Fibroblast of skin of back (primary cell): ENCODE measurements at places on chromosomes 7 and 10.

DNA sequence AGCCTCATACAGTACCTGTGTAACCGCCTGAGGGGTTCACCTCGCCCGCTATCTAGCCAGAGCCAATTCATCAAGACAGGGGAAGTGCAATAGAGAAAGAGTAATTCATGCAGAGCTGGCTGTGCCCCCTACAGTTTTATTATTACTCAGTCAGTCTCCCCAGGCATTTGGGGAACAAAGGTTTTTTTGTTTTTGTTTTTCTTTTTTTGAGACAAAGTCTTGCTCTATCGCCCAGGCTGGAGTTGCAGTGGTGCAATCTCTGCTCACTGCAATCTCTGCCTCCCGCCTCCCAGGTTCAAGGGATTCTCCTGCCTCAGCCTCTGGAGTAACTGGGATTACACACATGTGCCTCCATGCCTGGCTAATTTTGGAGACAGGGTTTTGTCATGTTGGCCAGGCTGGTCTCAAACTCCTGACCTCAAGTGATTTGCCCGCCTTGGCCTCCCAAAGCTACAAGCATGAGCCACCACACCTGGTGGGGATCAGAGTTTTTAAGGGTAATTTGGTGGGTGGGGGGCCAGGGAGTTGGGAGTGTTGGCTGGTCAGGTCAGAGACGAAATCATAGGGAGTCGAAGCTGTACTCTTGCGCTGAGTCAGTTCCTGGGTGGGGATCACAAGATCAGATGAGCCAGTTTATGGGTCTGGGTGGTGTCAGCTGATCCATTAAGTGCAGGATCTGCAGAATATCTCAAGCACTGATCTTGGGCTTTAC lies 116.5 kb downstream of the MARCHF5 start:
- no peak for DNase-seq

DNA sequence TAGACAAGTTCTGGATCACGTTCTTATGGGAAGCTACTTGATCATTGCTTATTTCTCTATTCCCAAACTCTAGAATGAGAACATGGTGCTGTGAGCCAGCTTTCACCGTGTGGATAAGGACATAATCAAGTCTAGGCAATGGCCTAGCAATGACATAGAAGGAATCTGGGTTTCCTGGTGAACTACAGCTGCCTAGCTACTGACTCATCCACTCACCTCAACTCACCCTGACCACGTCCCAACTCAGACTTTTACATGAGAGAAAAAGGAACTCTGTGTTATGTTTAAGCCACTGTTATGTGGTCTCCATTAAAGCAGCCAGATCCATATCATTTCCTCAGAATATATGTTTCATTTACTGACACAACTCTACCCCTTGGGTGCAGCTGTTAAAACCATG lies 18.8 kb upstream of the MET start:
- peak; percentile 30 for DNase-seq

DNA sequence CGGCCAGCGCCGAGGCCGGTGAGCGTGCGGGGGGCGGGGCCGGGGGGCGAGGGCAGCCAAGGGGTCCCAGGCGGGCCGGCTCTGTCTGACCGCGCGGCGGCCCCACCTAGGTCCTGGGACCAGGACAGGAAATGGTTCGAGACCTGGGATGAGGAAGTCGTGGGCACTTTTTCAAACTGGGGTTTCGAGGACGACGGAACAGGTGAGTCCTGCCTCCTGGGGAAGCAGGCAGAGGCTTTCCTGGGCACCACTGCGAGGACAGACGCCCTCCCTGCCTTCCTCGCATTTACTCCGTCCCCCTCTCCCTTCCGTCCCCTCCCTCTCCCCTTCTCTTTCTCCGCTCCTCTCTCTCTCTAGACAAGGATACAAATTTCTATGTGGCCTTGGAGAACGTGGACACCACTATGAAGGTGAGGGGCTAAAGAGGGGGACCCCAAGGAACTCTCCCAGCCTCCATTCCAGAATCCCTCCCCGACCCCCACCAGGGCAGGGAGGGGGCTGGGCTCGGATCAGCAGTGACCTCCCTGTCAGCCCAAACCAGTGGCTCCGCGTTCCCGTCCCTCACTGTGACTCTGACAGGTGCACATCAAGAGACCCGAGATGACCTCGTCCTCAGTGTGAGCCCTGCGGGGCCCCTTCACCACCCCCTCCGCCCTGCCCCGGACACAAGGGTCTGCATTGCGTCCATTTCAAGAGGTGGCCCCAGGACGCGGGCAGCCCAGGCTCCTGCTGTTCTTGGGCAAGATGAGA lies 2.6 kb upstream of the MUC12 start:
- no peak for DNase-seq

- no peak for DNase-seq
Measured at GRCh38 chr7:139422126-139422525, 61.3 kb downstream of the KLRG2 start.

GRCh38 chr10:117442944-117443685 lies 67.9 kb upstream of the PDZD8 start:
- peak; percentile 77 for DNase-seq

GRCh38 chr7:124553502-124553901 lies 212.1 kb downstream of the GPR37 start:
- DNase-seq: no peak

DNA sequence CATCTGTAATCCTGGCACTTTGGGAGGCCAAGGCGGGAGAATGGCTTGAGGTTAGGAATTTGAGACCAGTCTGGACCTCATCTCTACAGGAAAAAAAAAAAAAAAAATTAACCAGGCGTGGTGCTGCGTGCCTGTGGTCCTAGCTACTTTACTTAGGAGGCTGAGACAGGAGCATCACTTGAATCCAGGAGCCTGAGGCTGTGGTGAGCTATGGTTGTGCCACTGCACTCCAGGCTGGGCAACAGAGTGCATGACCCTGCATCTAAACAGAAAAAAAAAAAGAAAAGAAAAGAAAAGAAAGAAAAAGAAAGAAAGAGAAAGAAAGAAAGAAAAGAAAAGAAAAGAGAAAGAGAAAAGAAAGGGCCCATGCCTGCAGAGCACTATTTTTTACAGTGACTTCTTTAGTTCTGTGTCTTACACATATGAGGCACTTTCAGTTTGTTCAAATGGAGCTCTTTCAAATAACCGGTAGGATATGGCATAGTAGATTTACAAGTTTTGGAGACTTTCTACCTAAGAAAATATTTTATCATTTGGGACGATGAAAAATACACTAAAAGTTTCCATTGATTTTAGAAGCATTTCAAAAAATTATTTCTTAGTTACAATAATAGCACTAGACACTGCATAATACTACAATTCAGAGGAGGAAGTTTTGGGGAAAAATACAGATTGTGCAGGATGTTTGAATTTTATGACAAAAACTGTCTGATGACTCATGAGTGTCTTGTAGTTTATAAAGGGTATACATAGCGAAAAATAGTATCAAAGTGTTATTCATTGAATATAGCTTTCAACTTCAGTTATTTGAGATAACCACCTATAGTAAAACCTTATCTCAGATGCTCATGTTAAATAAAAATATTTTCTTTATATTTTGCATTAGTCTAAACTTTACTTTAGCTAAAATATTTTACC lies 75.9 kb downstream of the MDFIC start:
- no peak for DNase-seq

- no peak for DNase-seq
Measured at GRCh38 chr7:48976253-48976652, 51.9 kb downstream of the CDC14C start.

DNA sequence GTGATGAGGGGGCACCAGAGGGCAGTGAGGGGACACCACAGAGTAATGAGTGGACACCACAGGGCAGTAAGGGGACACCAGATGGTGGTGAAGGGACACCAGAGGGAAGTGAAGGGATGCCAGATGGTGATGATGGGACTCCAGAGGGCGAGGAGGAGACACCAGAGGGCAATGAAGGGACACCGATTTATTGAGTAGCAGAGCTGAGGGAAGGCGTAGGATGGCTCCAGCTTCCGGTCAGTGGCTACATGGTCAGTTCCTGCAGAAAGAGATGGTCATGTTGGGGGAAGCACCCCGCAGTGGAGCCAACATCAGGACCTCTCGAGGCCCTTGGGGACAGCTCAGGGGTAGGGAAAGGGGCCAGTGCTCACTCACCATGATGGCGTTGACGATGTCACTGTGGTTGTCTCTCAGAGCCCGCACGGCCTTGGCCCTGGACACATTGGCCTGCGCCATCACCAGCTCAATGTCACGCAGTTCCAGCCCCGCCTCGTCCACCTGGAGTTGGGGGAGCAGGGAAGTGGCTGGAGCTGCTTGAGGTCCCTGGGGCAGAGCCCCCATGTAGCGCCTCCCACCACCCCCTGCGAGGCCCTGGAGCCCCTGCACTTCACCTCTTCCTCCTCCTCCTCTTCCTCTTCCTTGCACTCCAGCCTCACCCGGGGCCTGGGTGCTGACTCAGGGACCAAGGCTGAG lies 8.4 kb downstream of the NACAD start:
- DNase-seq: no peak
